Fibroblast of lung (primary cell): ENCODE measurements at places on chromosomes 4 and X. TPM values are rescaled to one million over a fixed set of nuclear protein-coding genes. Genes with fewer than 3 reads are reported as not detected.

DNA sequence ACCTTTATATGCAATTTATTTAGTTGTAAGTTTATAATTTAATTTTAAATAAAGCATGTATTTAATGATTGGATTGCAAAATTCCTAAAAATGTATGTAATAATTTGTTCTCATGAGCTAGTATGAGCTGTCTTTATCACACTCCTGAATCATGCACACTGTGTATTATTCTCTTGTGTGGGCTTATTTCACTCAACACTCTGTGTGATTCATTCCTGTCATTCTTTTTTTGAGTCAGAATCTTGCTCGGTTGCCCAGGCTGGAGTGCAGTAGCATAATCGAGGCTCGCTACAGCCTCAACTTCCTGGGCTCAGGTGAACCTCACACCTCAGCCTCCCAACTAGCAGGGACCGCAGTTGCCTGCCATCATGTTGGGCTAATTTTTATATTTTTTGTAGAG lies 123.1 kb upstream of the SLC34A2 start:
- DNase-seq = no peak

DNA sequence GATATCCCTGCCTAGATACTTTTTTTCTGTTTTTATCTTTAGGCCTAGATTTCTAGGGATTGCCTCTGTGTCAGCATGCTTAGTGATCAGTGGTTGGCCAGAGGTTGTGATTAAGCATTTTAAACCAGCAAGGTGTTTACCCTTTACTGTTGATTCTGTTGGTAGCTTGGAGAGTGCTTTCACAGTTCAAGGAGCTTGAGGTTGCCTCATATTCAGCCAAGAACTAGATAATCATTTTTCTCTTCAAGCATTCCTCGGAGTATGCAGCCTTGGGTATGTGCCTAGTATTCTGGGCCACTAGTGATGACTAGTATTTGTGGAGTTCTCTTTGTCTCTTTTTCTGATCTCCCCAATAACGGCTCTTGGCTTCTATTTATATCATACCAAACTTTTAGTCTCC lies 20.4 kb downstream of the APOOL start:
- peak; percentile 77 for DNase-seq

The PHOX2B gene
- polyA plus RNA-seq = not detected in 2 replicates

GRCh38 chr4:76879731-76880364 lies 18.1 kb downstream of the SOWAHB start:
- peak; percentile 75 for DNase-seq

The LGI2 gene
- 0.01 TPM in 1 of 2 replicates, not detected in the other for polyA plus RNA-seq

The PLCXD1 gene
- 4.3 and 5.4 TPM in 2 replicates for polyA plus RNA-seq

- DNase-seq = no peak
Measured at GRCh38 chr4:8402181-8402597, 38.3 kb downstream of the ACOX3 start.

DNA sequence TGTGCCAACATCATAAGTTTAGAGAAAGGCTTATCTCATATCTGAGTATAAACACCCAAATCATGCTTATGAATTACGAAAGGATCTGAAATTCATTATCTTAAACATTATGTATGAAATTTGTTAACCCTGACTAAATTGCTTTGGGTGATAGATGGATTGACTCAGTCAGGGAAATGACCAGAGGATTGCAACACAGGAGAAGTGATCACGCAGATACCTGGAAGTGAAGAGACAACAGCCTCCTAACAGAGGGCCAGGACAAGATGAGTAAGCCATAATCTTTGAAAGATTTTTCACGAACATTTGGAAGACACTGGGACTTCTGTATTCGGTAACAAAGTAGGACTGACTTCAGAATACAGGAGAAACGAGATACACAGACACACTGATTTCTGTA lies 363.4 kb downstream of the DMD start:
- DNase-seq = no peak

The ESX1 gene
- polyA plus RNA-seq = not detected in 2 replicates

DNA sequence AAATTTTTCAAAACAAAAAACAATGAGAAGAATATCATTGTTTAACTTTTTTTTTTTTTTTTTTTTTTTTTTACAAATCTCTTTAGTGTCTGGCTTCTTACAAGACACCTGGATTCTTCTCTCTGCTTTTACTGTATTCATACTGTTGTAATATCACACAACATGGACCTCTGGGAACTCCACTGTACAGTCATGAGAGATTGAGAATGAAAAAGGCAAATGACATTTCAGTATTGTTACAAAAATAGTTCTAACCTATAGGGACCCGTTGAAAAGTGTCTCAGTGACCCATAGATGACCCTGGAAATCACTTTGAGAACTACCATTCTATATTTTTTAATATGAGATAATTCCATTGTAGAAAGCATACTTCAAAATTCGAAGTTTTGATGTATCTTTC lies 124.4 kb downstream of the SLIT2 start:
- DNase-seq = no peak

The P2RY10 gene
- not detected in 2 replicates for polyA plus RNA-seq

The SORCS2 gene
- polyA plus RNA-seq = 0.21 and 0.41 TPM in 2 replicates

DNA sequence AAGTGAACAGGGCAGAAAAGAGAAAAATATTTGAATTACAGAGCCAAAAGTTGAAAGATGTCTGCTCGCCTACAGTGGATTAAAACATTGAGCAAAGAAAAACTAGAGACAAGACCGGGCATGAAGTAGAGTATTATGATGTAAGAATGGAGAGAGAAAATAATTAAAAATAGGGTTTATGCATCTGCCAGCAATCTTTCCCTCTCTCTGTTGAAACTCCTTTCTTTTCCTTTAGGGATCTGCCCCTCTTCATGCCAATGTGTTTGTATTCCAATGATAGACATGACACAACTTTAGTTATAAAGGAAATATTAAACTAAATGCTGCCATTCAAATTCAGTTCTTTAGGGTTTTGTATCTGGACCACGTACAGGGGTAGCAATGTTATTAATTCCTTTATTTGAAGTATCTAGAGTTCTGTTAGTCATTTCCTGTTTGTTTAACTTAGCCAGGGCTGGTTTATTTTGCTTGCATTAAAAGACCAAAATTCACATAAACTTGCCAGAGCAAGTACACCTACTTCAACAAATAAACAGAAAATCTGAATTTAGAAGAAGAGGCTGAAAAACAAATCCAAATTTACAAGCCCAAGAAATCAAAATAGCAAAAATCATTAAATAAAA lies 202.6 kb downstream of the SPOCK3 start:
- peak; percentile 34 for DNase-seq

GRCh38 chrX:17414839-17415238 lies 39.8 kb downstream of the NHS start:
- no peak for DNase-seq

DNA sequence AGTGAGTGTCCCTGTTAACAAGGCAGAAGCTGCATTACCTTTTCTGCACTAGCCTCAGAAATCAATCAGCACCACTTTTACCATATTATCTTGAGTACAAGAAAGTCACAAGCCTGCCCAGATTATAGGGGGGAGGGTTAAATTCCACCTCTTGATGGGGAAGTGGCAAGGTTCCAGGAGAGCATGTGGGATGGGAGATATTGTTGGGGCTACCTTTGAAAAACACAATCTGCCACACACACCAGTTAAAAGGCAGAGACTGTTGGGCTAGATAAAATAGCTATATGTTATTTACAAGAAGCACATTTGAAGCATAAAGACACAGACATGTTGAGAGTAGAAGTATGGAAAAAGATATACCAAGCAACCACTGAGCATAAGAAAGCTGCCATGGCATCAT lies 6.6 kb upstream of the AVPR2 start:
- DNase-seq = no peak

DNA sequence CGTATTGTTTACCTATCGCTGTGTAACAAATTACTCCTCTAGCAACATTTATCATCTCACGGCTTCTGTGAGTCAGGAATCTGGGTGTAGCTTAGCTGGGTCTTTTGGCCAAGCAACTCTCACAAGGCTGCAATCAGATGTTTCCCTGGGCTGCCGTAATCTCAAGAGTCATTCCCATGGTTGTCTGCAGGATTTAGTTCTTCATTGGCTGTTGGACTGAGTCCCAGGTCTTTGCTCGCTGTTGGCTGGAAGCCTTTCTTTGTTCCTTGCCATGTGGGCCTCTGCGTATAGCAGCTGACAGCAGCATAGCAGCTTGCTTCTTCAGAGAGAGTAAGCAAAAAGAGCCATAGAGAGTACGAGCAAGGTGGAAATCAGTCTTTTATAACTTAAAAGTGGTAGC lies 16.8 kb downstream of the POLR2B start:
- DNase-seq = peak; percentile 98

The GNL3L gene
- 29.3 and 29.6 TPM in 2 replicates for polyA plus RNA-seq

The MAGEB17 gene
- polyA plus RNA-seq = 0.06 and 0.10 TPM in 2 replicates

The FSTL5 gene
- polyA plus RNA-seq = 0.02 and 0.11 TPM in 2 replicates

GRCh38 chr4:112726041-112726440 lies 89.1 kb downstream of the LARP7 start:
- no peak for DNase-seq
